ENCODE measurements at places on chromosomes 7 and 10. TPM values are rescaled to one million over a fixed set of nuclear protein-coding genes. Genes with fewer than 3 reads are reported as not detected.

GRCh38 chr7:142880876-142881505 lies 4.6 kb downstream of the TRPV6 start:
- DNase-seq = peak; percentile 19

GRCh38 chr7:126804604-126805003 lies 448.1 kb downstream of the GRM8 start:
- DNase-seq = no peak

Gene KIAA1549
- total RNA-seq = 1.9 TPM

Gene NPFFR1
- total RNA-seq = 0.05 TPM

DNA sequence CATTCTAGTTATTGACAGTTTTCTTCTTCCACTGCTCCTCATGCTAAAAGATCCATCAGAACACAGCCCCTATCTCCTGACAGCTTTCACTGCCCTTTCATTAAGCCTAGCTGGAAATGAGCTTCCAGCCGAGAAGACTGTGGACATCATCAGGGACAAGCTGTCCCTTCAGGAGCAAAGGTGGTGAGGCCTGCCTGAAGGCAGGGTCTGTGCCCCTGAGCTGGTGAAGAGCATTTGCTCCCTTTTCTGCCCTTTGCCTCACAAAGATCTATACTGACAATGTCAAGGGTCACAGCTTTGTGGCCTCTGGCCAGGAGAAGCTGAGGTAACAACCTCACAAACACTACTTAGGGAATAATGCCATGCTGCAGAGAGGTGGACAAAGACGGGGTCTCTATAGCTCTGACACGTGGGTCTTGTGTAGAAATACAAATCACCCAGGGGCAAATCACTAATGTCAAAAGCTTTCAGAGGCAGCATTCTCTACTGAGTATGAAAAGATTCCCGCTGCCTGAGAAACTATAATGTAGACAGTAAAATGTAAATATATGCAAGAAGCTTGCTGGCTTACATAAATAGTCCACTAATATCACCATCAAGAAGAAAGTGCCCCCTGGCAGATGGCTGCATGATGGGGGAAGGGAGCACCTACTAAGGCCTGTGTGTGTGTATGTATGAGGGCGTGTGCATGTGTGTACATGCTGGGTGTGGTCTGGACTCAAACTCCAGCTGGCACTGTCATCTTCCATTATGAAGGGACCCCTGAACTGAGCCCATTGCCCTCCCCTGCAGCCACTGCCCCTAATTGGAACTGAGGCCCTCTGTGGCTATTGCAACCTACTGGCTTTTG lies 55.8 kb downstream of the HBP1 start:
- DNase-seq = no peak

Gene TRUB1
- total RNA-seq = 22.2 TPM

Gene PNLIPRP1
- total RNA-seq = not detected
